ENCODE measurements at places on chromosomes 5 and 9.
A peak's percentile ranks its signal among the peaks of the same experiment; 100 is the strongest.

DNA sequence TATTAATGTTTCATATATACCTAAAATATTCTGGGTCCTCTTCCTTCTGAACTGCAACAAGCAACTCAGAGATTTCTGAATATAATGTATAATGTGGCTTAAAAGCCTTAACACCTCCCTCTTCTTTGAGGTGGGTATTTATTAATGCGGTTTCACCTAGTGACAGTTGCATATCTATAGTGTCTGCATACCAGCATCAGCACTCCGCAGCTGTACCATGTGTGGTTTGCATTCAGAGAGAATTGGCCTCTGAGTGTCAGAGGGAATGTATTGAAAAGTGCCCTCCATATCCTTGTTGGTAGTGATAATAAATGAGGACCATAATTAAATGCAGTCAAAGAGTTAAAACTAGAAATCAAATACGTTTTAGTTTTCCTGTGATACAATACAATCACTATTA, 256.6 kb upstream of the ARRDC3 start:
- DNase-seq = no peak

DNA sequence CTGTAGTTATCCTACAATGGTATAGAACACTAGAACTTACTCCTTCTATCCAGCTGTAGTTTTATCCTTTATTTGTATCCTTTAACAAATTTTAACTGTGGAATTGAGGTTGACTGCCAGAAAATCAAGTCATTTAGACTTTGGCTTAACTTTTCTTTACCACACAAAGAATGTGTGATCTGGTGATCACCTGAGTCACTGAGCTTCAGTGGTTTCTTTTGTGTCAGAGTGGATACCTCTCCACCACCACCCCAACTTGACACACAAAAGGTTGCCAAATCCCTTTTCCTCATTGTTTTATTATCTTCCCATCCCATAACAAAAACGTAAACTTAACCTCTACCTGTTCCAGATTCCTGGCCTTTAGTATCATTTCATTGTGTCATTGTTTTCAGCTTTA, 5.5 kb downstream of the OTULIN start:
- DNase-seq = no peak

GRCh38 chr5:125331987-125332598, 585.7 kb upstream of the ZNF608 start:
- no peak for DNase-seq

GRCh38 chr5:131488463-131488862, 146.6 kb downstream of the RAPGEF6 start:
- no peak for DNase-seq

DNA sequence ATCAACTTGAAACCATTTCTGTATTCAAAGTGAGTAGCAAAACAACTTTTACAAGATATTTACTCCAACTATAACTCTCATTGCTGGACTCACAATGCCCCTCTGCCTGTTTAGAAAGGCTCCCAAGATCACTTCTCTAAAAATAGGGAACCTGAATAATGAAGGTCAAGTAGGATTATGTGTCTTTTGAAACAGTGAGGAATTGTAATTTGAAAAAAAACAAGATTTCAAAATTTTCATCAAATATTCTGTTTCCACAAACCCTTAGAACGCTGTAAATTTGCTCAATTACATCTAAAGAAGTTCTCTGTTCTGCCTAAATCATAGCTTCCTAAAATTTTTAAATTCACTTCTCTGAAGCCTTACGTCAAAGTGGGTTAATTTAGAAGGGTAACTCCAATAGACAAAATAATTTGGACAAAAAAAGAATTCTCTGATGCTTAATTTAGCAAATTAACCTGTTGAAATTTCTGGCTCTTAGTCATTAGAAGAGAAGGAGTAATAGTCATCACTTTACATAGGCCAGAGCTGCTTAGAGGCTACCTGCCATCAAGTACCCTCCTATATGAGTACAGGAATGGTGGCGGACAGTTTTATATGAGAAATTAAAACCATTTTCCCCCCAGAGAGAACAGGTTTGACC, 4.0 kb downstream of the ELL2 start:
- DNase-seq = no peak

DNA sequence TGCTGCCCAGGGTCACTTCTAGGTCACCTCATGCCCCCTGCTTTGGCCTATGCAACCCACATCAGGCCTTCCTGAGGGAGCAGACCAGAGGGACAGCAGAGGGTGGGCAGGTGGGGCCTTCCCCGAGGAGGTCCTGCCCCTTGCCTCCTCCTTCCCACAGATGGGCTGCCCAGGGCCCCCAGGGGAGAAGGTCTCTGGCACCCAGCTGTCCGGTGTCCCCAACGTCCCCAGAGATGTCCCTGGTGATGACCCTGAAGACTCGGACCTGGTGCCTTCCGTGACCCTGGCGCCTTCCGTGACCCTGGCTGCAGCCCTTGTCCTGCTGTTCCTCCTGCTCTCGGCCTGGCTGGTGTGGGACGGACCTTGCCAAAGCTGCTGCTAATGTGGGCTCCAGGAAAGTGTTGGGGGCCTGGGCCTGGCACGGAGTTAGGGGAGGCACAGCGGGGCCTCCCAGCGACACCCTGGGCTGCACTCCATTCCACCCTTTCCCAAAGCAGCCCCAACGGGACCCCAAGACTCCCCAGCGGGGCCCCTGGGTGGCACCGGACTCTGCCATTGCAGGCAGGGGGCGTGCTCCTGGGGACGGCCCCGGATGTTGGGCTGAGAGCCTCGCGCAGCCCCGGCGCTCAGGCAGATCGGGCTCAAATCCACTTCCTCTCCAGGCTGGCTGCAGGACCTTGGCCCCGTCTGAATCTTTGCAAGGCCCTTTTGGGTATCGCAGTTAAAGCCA, 6.8 kb upstream of the SLC2A6 start:
- DNase-seq = no peak

DNA sequence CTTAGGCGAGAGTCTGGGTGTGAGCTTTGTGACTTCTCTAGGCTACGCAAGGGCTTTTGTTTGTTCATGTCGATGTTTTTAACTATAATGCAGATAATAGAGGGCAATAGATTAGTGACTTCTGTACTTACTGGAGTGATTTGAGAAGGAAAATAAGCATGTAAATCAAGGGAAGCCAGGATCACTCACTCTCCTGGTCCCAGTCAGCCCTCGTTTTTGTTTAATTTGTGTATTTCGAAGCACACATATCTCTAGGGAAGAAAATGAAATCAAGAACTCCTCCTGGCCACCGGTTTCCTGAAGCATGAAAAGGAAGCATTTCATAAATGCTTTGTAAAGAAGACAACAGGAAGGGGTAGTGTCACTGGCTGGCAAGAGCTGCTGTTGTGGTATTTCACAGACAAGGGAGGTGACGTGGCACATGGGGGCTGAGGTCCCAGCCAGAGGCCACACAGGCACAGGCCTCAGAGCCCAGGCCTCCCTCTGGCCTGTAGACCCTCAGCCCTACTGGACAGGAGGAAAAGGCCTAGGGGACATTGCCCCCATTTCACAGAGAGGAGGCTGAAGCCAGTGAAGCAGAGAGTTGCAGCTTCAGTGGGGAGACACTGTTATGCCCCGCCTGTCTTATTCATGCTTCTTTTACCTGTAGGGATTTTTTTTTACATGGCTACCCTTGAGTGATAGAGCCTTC, 34.1 kb downstream of the IRF1 start:
- no peak for DNase-seq

DNA sequence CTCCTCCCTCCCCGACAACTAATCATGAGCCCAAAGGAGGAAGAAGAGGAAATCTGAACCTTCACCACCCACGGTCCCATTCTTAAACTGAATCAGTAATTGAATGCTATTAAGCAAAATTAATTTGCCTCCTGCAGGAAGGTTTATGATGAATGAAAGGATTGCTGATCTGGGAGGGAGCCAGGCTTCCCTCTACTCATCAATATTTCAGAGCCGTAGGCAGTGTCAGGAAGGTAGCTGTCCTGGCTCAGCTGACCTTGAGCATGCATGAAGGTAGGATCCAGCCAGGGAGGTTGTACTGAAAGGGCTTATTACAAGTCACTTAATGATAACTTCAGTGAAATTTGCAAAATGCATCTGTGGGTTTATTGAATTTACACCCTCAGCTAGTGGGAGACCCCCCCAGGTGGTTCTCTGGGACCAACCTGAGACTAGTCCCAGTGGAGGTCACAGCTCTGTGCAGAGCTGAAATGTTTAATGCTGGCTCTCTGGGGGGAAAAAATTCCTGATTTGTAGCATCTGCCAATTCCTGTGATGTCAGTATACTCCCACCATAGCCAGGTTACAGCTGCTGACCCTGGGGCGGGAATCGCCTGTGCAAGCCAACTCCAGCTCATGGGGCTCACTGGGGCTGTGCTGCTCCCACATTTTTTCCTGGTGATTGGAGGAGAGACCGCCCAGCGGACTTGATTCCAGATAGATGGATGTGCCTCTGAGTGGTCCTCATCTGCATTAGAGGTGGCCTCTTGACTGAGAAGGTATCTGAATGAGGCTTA, 47.9 kb upstream of the NCS1 start:
- no peak for DNase-seq

DNA sequence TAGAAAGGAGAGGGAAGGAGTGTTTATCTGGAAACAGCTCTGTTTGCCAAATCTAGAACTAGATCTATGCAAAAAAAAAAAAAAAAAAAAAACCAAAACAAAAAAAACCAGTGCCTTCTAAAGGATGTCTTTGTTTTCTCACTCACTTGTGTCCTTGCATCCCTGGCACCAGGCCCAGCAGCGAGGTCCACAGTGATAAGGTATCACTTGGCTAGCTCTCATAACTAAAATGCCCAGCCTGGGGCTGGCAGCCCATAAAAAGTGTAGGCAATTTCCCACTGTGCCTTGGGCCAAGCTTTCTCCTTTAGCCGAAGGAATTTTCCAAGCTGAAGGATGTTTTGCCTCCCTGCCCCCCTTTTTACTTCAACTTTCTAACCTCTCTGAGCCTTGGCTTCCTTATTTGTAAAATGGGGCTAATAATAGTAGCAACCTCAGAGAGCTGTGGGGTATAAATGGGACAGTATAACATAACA, 20.8 kb downstream of the RGS3 start:
- DNase-seq = no peak

DNA sequence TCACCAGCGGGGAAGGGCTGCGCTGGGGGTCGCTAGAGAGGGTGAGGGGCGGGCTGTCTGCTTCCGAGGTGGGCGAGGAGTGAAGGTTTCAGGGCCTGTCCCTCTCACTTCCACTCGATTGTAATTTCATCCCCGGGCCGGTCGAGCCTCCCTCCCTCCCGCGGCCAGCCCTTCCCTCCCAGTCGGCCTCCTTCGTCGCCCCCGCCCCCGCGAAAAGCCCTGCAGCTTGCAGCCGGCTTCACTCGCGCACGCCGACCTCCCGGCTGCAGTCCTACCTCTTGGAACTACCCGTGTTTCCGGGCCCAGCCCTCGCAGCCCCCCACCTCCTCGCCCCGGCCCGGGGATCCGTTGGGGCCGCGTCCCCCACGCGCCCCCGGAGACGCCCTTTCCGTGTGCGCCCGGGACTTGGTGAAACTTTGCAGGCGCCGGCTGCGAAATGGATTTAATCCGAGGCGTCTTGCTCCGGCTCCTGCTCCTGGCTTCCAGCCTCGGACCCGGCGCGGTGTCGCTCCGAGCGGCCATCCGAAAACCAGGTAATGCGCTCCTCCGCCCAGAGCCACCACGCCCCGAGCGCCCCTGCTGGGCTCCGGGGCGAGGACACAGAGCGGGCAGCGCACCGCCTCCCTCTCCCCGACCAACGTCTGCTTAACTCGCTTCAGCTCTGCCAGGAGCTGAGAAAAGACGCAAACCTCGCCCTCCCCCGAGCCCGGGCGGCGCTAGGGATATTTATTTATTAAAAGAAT, at the start of gene EGFLAM:
TSS of gene EGFLAM (plus strand) at position 241 of the 743 bp plus-strand sequence. CDS start at position 437, 196 bp downstream.
- DNase-seq = peak; percentile 66

- DNase-seq = no peak
These were observed 26.5 kb upstream of the CLPTM1L start for GRCh38 chr5:1371218-1371971.

DNA sequence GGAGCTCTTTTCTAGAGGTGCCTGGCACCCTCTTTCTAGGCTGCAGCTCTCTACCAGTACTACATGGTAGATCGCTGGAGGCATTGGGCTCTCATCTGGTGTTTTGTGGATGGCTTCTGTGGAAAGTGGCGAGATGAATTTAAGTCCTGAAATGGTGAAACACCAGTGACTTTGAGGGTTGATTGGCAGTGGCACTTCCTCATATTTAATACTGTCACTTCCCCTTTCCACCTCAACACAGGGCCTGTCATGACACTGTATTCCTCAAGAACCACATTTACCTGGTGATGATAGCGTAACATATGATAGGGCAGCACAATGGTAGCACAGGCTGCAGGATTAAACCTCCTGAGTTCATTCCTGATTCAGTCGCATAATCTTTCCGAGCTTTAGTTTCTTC, 132.1 kb downstream of the KDM4C start:
- DNase-seq = no peak

DNA sequence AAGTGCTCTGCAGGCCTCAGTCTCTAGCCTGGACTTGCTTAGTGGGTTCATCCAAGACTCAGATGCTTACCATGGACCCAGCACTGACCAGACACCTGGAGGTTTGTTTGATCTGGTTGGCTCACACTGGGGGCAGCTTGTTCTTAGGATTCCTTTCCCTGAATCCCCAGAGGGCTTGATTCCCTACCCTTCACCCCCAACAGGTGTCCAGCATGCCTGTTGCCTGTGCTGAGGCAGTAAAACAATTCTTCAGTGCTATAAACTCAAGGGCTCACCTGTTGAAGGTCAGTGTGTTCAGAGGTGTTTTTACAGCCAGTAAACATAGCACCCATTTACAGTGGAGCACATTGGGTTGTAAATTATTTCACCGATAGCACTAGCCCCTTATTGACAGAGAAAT, 123.8 kb upstream of the KLF4 start:
- DNase-seq = no peak

- DNase-seq = no peak
These were observed 12.8 kb downstream of the COL23A1 start for GRCh38 chr5:178577376-178577839.

GRCh38 chr5:6766604-6767093, 53.4 kb downstream of the TENT4A start:
- no peak for DNase-seq
